GM13976 (cell line): ENCODE measurements at places on chromosomes 7 and 10.

- no peak for DNase-seq
Measured at GRCh38 chr10:13086056-13086455, 13.9 kb upstream of the OPTN start.

- no peak for DNase-seq
Measured at GRCh38 chr10:28302012-28302637, 739 bp downstream of the MPP7 start.

DNA sequence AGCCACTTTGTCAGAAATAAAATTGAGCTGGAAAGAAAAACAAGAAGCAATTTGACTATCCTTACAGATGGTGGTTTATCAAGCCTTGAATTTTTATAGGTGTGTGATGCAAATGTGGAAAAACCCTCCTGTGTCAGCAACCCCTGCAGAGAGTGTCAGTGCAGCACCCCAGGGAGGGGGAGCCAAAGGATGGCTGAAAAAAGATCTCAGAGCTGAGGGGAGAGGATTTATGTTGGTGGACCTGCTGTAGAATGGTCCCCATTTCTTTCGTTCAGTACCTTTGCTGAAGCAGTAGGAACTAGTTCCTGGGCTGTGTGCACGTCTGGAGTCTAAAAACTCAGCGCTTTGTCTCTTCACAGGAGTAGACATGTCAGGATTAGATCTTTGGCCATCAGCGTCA lies 239.0 kb downstream of the PHTF2 start:
- no peak for DNase-seq

DNA sequence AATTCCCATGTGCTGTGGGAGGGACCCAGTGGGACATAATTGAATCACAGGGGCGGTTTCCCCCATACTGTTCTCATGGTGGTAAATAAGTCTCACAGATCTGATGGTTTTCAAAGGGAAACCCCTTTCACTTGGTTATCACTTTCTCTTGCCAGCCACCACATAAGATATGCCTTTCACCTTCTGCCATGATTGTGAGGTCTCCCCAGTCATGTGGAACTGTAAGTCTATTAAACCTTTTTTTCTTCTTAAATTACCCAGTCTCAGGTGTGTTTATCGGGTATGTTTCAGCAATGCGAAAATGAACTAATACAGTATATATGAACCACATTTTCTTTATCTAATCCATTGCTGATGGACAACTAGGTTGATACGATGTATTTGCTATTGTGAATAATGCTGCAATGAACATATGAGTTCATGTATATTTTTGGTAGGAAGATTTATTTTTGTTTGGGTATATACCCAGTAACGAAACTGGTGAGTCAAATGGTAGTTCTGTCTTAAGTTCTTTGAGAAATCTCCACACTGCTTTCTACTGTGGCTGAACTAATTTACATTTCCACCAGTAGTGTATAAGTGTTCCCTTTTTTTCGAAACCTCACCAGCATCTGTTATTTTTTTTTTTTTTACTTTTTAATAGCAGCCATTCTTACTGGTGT lies 70.0 kb upstream of the HGF start:
- DNase-seq, result no peak

- DNase-seq, result no peak
Measured at GRCh38 chr7:23607866-23608265, 10.7 kb downstream of the CCDC126 start.

DNA sequence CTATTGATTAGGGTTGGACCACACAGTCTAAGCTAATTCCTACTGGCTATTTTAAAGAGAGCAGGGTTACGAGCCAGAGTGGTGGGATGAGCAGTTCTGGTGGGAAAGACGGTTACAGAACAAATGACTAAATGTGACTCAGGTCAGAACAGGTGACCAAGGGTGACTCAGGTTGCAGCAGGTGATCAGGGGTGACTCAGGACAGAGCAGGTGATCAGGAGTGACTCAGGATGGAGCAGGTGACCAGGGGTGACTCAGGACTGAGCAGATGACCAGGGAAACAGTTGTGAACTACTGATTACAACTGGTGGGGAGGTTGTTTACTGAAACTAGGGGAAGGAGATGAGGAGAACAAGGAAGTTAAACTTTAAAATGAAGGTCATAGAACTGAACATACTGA lies 366.3 kb downstream of the ABCA13 start:
- no peak for DNase-seq

DNA sequence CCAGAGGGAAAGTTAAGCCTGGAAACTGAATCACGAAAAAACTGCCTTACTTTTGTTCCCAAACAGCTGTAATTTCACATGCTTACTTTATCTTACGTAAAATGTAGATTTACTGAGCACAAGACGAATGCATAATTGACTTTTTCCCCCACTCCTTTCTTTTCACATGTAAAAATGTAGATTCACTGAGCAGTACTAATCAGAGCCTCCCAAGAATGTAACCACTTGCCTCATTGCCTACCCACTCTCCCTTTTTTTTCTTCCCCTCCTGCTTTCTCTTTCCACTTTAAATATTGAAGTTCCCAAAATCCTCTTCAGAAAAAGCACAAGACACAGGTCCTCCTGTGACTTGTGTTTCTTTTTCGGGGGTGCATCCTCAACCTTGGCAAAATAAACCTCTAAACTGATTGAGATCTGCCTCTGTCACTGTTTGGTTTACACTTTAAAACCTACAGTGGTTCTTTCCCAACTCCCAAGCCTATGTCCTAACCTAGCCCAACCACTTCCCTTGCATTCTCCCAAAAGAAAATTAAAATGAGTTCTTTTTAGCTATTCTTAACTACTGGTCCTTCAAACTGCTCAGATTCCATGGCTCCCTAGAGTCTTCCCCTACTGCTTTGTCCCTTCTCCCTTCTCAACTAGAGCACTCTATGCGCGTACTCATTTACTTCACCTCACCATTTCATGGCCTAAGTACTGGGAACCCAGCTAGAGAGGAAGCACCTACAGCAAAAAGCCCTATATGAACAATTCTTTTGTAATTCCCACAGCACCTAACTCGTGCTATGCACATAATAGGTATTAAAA lies 236.6 kb upstream of the MKLN1 start:
- no peak for DNase-seq

- DNase-seq, result no peak
Measured at GRCh38 chr7:32670110-32671025, 175.1 kb downstream of the AVL9 start.

DNA sequence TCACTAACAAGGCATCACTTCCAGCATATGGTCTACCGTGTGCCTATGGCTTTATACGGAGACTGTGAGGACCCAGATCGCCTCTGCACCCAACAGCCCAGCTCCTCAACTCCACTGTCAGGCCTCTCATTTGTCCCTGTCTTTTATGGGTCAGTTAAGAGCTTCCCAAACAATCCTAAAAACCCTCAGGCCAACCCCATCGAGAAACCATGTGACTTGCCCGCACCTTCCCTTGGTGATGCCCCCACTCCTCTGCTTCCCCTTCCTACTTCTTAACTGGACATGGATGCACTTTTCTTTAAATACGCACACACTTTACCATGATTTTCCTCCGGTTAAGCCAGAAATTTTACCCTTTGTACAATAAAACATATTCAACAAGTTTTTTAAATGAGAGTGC lies 46.8 kb downstream of the BAIAP2L1 start:
- no peak for DNase-seq

GRCh38 chr7:50349963-50350944 lies 45.7 kb downstream of the IKZF1 start:
- DNase-seq, result peak; percentile 61

DNA sequence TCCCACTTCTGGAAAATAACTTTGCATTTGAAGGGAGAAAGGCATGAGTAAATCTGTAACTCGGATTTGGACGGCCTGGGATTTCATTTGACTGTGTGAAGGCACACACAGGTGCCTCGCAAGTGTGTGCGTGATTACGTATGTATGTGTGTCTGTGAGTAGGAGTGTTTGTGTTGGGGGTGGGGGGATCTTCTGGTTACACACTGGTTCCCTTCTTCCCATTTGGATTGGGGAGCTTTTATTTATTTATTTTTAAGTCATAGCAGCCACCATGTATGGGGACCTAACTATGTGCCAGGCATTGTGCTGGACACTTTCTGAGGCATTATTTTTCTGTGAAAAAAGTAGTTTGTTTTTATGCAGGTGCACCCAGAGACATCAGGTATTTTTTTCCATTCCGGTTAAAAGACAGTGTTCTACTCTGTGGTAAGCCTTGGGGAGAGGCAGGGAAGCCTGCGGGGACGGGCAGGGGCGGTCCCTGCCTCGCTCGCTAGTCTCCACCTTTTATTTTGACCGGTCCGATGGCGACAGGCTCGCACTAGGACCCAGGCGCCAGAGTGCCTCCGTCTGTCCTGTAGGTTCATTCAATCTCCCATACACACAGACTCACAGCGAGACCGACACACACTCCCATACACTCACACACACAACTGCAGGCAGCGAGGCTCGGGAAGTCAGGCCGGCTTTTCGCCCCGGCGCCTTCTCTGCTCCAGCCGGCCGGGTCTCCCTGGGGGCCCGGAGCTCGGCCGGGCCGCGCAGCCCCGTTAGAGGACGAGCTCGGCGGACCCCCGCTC lies at the start of gene MXI1:
Gene MXI1 (plus strand): TSS at position 595 of the 794 bp plus-strand sequence. CDS start 204 bp downstream, outside the sequence.
- DNase-seq, result peak; percentile 82

- DNase-seq, result no peak
Measured at GRCh38 chr7:20700453-20701227, 85.2 kb downstream of the ABCB5 start.

- DNase-seq, result no peak
Measured at GRCh38 chr10:3034616-3035015, 32.7 kb upstream of the PFKP start.

DNA sequence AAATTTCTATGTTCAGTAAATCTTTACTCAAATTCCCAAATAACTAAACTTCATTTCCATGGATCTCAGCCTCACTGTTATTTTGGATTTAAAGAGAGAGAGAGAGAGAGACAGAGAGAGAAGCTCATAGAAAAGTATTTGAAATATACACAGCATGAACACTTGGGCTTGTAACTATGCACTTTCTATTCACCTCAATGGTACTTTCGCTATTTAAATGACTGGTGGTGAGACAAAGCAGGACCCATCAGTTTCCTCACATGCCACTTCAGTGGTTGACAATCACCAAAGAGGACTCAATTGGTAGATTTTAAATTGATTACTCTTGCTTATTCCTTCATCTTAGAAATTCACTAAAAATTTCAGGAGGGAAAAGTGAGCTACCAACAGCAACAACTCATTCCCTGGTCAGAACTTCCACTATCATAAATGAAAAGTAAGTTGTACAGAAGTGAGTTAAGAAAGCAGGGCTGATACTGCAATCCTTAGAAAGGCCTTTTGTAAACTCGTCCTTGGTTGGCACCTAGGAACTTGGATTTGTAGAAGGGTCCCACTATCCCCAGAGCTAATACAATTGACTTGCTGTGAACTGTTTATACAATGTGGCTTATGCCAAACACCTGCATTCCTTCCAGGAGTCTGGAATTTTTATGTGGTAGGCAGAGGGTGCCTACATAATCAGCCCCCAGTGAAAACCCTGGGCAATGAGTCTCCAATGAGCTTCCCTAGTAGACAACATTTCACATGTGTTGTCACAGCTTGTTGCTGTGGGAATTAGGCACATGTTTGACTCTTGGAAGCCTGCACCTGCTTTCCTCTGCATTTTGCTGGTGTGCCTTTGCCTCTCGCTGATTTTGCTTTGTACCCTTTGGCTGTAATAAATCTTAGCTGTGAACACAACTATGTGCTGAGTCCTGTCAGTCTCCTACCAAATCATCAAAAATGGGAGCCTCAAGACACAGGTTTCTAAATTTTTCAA lies 10.8 kb downstream of the ERLIN1 start:
- peak; percentile 38 for DNase-seq

DNA sequence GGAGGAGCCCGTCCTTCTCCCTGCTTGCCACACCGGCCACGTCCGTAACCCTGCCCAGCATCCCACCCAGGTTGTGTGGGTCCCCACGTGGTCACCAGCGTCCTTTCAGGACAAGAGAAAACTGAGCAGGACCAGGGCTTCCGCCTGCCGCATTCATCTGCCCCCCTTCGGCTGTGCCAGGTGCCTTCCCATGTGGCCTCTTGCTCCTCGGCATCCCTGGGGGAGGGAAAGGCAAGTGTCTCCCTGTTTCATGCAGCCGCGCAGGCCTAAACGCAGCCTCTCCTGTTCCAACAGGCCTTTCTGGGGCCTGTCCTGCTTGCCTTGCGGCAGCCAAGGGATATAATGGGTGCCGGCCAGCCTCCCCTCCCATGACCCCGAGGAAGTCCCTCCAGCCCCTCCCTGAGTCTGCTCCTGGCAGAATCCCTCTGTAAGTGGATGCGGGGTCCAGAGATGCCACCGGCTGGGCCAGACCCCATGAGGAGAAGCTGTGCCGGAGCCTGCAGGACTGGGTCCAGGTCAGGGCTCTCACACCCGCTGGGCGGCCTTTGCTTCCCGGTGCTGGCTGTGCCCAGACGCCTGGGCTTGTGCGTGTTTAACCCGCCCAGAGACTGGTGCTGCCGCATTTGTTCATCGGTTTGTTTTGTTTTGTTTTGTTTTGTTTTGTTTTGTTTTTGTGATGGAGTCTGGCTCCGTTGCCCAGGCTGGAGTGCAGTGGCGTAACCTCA lies 23.1 kb downstream of the SHH start:
- DNase-seq, result no peak

- no peak for DNase-seq
Measured at GRCh38 chr7:2633538-2634266, 1.9 kb downstream of the TTYH3 start.

DNA sequence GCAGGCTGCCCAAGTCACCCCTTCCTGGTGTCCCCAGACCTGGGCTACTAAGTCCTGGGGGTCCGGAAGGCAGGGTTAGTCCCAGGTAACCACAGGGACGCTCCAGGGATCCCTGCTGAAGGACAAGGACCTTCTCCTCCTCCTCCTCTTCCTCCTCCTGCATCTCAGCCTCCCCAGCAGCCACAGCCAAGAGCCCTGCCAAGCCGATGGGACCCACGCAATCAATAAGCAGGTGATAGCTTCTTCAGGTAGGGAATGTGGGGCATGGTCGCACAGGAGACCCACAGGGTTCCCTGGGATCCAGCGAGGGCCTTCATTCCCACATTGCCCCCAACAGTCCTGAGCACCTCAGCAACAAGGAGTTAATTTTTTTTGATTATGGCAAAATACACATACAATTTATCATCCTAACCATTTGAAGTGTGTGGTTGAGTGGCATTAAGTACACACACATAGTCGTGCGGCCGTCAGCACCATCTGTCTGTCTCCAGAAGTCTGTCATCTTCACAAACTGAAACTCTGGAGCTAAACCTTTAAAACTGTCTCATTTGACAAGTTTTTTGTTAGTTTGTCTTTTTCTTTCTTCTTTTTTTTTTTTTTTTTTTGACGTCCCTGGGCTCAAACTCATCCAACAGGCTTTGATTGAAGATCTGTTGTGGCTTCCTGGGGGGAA lies 12.1 kb downstream of the CRYGN start:
- DNase-seq, result peak; percentile 18
